IMR-90 (cell line): ENCODE measurements at places on chromosomes 1 and 21. TPM values are rescaled to one million over a fixed set of nuclear protein-coding genes. Genes with fewer than 3 reads are reported as not detected.

DNA sequence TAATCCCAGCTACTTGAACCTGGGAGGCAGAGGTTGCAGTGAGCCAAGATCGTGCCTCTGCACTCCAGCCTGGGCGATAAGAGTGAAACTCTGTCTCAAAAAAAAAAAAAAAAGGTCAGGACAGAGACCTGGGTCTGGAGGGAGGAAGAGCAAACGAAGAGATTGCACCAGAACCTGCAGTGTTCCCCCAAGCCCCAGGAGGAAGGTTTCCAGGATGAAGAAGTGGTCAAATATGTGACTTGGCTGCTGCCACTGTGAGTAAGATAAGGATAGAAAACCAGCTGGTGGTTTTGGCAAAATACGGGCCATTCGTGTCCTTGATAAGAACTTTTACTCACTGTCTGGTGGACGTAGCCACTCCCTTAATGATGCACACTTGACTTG is 42.2 kb downstream of the CLDN14 start:
- peak; percentile 97 for DNase-seq

GRCh38 chr1:173925306-173926242 is 8.4 kb upstream of the SERPINC1 start:
- no peak for DNase-seq

DNA sequence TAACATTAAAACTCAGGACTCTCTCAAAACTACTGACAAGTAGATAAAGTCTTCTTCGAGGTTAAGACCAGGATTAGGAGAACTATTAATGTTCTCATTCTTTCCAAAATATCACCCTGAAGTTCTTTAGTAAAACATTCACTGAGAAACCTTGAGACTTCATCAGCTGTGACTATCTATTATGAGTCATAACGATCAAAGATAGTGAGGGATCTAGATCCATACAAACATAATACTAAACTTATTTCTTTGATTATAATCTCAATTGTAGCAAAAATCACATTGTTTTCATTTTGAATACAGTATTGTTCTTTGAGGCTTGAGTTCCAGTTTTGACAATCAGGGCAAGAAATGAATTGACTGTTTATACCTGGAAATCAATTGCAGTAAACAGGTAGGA is 11.1 kb downstream of the PYHIN1 start:
- DNase-seq: no peak

Gene SSU72
- 88.4 and 94.0 TPM in 2 replicates for polyA plus RNA-seq
